ENCODE measurements at places on chromosomes 12 and 14.
A peak's percentile ranks its signal among the peaks of the same experiment; 100 is the strongest.

DNA sequence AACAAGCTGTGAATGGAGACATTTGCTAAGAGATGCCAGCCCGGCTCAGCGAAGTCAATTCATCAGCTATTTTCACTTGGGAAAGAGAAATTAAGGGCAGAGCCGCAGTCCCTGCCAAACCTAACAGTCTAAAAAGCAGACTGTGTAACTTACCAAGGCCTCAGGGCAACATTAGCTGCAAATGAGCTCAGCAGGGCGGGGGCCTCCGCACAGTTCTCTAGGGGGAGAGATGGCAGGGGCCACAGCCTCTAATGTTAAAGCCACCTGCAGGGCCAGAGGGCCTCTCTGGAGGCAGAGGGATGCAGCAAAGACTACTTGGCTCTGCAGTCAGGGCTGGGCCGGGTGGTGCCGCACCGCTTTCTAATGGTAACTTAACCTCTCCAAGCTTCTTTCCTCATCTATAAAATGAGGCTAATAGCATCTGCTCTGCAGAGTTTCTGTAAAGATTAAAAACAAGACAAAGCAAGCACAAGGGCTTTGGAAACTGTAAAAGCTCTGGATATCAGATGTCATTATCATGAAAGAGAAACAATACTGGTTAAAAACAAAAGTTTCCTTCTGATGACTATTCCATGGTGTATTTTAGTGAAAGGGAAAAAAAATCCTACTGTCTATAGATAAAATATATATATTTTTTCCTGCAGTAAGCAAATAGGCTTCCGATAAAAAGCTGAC, 13.4 kb upstream of the GPRC5A start:
- DNase-seq, result no peak

DNA sequence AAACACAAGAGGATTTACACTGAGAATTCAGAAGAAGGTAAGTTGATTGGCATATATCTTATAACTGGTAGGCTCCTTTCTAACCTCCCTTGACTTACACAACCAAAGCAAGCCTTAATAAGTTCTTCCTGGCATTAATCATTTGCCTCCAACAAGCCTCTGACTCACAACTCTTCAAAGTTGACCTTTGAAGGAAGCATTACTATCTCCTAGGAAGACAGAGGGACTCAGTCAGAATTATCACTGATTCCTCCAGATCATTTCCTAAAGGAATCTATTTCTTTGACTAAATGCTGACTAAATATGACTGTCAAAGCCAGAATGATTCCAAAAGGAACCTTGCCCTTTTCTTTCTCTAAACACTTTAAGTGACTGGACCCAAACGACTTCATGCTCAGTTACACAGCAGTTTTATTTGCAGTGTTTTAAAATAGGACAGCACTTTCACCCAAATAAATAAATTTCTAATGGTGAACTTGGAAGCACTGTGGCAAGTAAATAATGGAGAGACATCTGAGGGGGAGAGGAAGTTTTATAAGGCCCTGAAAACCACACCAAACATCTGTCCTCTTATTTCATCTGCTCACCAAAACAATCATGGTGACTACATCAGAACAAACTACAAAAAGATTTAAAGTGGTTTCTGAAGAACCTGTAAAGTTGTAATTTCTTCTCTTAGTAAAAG, 128.2 kb downstream of the KLHL28 start:
- no peak for DNase-seq

DNA sequence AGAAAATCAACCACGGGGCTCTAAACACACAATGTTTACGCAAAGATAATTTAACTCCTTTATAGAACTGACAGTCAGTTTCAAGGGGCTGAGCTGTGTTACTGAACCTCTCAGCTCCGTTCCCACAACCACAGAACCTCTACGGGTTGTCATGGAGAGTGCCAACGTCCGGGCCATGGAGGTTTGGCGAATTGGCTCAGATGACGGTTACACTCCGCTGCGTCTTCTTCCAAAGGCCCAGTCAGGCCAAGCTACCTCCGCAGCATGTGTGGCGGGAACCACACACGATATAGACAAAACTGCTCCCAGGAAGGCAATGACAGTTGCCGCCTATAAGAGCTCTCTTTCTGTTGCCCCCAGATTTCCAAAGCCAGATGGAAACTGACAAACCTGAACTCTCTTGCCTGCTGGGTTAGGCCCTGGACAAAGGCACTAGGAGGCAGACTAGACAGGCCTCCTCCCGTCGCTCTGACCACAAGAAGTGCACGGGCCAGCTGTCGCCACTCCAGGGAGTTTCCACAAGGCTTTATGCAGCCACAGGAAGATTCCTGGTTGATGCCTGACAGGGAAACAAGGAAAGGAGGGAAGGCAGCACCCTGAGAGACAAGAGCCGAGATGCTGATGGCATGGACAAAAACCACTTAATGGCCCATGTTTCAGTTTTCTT, 30.3 kb downstream of the CCDC88C start:
- DNase-seq, result no peak

DNA sequence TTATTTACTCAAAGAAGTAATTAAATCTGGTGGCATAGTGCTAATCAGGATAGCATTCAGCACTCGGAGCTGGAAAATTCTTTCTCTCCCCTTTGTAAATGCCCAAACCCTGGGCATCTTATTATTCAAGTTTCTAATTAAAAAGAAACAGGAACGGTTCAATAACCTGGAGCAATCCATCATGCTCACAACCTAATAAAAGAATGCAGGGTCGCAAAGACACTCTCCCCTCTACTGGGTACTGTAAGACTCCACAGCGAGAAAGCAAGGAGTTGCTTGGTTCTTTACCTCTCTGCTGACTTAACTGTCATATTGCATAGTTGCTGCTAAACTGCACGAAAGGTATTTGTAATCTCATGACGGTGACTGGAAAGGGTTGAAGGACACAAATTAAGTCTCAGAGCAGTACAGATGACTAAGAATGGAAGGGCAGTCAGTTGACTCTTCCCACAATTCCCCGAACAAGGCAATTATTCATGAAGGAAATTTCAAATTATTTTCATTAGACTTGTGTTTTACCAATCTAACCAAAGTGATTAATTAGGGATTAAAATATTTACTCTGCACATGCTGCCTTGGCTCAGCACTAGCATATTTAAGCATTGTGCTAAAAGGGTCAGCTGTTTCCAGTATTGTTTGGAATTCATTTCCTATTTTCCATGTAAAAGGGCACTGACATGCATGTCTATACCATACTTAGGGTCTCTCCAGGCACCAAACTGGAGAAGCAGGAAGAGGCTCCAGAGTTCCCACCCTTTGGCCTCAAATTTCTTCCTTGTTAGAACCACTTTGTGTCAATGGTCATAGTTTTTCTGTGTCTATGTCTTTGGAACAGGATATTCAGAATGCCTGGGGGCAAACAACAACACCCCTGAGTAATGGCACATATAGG, 182.2 kb downstream of the EXOC5 start:
- DNase-seq, result no peak

DNA sequence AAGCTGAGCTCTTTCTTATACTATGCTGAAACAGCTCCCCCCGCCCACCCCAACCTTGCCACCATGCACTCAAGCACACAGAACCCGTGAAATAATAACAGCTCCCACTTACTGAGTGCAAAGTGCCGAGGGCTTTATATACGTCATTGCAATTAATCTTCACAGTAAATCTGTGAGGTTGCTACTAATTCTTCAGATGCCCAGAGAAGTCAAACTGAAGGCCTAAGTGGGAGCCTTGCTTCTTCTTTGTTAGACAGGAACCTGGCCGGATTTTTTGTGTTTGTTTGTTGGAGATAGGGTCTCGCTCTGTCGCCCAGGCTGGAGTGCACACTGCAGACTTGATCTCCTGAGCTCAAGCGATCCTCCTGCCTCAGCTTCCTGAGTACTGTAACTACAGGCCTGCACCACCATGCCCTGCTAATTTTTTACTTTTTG, 34.0 kb downstream of the VCPKMT start:
- no peak for DNase-seq

DNA sequence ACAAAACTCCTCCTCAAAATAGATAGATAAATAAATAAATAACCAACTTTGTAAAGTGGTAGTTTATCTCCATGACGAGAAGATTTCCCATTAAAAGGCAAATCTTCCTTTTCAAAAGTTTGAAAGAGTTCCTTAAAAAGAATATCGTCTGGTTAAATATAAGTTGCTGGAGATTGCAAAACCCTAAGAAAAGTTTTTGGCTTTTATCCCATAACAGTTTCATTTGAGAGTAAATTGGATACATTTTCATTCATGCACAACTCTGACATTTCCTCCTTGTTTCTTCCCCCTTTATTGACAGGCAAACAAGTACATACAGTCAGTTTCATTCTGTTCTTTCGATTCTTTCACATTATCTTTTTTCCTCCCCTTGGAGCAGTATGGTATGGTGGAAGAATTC, 45.4 kb upstream of the BTG1 start:
- DNase-seq, result no peak

DNA sequence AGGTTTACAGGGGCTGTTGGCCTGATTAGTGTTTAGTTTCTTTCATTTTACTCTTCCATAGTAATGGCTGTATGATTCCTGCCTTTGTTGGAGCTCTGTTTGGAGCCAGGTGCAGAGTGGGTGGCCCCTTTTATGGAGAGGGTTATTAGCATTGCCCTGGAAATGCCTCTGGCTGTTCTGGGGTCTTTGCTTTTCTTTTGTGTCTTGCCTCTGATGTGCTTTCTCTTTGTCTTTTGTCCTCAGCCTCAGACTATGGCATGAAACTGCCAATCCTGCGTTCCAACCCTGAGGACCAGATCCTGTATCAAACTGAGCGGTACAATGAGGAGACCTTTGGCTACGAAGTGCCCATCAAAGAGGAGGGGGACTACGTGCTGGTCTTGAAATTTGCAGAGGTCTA, 6.9 kb downstream of the MLEC start:
- no peak for DNase-seq

DNA sequence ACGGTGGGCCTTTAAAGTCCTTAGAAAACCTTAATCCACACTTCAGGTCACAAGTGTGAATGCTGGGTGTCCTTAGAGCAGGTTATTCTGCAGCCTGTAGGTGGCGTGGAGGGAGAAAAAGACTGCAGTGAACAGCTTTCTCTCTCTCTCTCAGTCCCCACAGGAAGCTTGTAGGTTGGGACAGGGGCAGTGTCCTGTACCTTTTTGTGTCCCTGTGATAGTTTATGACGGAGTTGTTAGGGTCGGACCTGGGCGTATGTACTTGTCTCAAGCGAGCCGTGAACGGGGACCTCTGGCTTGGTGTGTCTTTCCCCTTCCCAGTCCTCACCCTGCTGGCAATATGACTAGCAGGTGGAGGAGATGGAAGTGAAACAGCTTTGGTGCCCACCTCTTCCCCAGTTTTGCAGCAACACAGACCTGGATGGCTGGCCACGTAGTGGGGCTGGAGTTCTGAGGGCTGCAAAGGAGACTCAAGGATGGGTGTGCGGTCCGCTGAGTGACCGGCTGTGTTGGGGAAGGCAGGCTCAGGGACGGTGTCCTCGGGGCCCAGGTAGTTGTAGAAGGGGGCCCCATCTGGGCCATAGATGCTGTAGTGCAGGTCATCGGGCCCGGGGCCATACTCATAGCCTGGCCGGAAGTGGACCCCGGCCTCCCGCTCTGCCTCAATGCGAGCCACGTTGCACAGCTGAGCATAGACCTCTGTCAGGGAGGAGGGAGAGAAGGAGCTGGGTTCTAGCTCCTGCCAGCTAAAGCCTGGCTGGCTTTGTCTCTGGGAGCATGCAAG, 8.9 kb downstream of the ISCA2 start:
- no peak for DNase-seq

DNA sequence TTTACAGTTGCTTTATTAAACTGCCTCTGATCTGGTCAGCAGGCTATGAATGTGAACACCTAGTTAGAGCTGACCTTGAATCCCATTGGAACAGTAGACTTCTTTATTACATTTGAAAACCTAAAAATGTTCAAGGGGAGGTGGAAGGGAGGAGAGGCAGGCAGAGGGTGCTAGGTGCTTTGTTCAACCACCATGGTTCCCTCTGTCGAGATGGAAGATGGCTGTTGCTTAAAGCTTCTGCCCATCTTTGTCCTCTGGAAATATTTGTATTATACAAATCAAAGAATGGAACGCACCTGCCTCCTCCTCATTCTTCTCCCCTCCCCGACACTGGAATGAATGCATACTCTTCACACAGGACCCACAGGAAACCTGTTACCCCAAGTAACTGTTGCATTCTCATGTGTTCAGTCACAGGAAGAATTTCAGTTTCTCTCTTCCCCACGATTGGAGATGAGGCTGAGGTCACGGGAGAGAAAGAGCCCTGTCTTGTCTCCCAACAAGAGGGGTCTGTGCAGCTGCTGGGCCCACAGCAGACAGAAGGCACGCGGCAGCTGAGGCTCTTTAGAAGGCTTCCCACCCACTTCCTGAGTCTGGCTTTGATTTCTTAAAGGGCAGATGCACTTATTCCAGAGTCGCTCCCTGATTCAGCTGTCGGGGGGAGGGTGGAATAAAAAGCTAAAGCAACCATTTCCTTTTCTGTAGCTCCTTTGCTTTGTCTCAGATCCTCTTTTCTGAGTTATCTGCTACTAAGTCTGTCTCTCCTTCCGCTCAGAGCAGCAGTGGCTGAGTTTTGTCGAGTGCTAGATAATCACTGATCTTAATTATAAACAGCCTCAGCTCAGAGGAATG, 217.9 kb upstream of the BTG1 start:
- DNase-seq, result peak; percentile 11

- no peak for DNase-seq
Observed at GRCh38 chr14:71591929-71592328, 340.3 kb upstream of the RGS6 start.

GRCh38 chr14:103669370-103669769, 40.4 kb downstream of the KLC1 start:
- DNase-seq, result no peak

DNA sequence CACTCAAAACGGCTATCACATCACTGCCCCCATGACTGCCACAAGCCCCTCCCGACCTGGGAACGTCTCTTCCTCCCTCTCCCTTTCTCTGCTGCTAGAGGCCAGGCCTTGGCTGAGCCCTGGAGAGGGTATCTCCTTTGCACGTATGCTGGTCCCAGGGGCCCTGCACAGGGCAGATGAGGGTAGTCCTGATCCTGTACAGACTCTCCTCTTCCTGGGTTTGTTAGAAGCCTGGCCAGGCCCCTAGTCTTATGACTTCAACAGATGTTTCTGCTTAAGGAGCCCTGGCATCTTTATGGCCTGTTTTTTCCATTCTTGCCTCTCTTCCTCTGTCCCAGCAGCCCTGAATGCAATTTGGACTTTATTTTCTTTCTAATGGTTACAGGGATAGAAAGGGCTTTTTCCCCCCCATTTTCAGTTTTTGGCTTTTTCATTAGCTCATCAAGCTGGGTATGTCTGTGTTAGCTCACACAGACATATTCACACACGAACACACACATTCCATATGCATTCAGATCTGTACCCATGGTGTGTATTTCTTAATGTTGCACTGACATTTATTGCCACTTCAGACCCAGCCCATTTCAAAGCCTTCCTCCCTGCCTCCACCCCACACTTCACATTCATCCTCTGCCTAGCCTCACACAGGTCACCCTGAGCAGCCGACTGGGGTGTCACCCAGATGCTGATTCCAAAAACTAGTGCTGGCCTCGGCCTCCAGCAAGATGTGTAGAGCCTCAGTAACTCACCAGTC, 203.2 kb downstream of the ZFP36L1 start:
- no peak for DNase-seq
